ENCODE measurements at places on chromosomes 1 and 21.

DNA sequence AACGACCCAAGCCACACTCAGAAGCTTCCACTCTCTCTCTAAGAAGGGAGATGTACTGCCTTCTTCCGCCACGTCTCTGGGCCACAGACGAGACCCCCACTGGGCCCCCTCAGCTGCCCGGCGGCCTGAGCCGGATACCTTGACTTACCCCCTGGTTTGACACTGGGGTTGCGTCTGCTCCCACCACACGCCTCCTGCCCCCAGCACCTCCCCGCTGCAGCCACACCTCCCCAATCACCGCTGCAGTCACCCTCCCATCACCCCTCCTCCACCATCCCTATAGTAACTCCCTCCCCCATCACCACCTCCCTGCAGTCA lies 10.7 kb downstream of the PANK4 start:
- DNase-seq, result no peak

GRCh38 chr1:53681351-53681976 lies 57.5 kb downstream of the GLIS1 start:
- DNase-seq, result no peak

- DNase-seq, result no peak
Observed at GRCh38 chr1:10065760-10066159, 33.0 kb downstream of the UBE4B start.

GRCh38 chr21:45110873-45111624 lies 36.7 kb downstream of the ADARB1 start:
- no peak for DNase-seq

DNA sequence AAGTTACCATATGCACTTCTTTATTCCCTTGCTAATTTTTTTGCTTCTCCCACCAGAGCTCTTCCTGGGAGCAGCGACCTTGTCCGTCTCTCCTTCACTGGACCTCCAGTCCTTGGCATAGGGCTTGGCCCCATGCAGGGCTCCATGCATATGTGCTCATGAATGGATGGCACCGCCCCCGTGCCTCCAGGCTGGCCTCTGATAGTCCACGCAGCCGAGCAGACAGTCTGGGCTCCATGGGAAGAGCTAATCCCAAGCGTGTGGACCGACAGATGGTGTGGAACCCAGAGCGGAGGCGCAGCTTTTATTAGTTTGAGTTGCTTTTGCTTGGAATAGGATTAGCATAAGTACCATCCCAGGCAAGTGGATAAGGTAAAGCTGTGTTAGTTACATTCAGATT lies 41.8 kb downstream of the CDCP2 start:
- no peak for DNase-seq

GRCh38 chr1:10594595-10595223 lies 120.0 kb downstream of the PEX14 start:
- DNase-seq, result no peak

- peak; percentile 31 for DNase-seq
Observed at GRCh38 chr1:84301004-84301784, at the start of gene SAMD13. SAMD13 (plus strand) TSS chr1:84301708; CDS start chr1:84303235, 1,527 bp downstream.

DNA sequence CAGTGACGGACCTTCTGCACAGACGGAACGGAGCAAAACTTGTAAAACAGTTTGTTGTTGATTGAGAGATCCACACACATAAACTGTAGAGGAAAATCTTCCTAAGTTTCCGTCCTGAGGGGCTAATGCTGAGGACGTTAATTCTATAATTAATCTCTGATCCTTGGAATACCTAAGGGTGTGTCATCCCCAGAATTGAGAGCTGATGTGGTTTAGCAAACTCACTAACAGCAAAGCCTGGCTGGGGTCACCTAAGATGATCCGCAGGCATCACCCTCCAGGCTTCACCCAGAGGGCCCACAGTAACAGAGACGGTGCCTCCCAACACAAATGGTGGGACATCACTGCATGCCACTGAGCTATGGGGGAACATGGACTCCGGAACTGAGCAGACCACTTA lies 97.5 kb downstream of the SMYD2 start:
- no peak for DNase-seq

- peak; percentile 22 for DNase-seq
Observed at GRCh38 chr1:184298440-184299405, 88.1 kb upstream of the C1orf21 start.

DNA sequence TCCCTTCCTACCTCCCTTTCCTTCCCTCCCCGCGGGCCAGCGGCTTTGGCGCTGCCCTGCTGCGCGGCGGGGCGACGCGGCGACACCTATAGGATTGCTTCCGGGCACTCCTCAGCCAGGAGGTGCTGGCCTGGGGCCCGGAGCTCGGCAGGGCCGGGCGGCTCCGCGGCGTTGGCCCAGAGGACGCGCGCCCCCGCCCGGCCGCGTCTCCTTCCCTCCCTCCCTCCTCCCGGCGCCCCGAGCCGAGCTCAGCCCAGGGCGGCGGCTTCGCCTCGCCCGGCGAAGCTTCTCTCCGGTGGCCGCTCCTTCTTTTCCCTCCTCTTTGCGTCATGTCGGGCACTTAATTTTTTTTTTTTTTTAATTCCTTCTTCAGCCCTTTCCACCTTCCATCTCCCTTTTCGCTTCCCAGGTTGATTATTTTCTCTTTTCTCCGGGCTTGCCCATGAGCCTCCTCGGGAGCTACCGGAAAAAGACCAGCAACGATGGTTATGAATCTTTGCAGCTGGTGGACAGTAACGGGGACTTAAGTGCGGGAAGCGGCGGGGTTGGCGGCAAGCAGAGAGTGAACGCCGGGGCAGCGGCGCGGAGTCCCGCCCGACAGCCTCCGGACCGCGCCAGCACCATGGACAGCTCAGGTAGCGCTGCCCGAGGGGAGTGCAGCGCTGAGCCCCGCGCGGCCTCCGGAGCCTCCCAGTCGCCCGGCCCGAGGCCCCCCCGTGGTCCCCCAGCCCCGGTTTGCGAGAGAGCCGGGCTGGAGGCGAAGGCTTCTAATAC lies at the start of gene DNAJC6:
Gene DNAJC6 (plus strand): TSS at position 240 of the 774 bp plus-strand sequence. CDS start 203 bp downstream, at position 443.
- DNase-seq, result peak; percentile 89

DNA sequence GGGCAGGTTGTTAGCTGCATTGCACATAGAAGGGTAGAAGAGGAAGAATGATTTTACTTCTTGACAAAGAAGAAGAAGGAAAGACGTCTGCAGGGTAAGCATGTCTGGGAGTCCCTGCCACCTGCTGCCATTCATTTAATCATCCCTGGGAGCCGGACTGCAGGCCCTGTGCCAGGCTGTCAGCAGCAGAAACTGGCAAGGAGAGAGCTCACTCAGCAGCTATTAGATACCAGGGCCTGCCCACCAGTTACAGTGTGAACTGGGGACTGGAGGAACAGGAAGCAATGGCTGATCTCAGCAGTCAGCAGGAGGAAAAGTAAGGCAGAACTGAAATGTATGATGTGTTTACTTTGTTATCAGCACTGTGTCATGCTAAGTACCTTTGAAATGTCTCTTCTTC lies 75.7 kb upstream of the C1orf87 start:
- no peak for DNase-seq

DNA sequence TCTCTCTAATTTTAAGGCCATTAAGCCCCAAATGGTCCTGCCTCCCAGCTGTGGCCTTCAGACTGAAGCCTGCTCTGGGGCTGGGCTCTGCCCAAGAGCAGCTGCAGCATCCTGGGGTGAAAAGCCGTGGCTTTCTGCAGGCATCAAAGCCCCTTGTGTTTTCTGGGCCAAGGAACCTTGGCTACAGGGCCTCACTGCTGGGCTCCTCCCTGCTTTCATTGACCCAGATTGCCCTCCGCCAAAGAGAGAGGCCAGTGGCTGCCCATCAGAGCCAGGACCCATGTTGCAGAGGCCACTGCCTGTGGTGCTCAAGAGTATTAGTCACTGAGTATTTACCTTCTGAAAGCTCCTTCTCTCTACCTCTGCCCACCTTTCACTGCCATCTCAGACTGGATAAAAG lies 1.6 kb downstream of the ZNF648 start:
- no peak for DNase-seq

- no peak for DNase-seq
Observed at GRCh38 chr21:46131588-46131837, 23.9 kb downstream of the FTCD start.

DNA sequence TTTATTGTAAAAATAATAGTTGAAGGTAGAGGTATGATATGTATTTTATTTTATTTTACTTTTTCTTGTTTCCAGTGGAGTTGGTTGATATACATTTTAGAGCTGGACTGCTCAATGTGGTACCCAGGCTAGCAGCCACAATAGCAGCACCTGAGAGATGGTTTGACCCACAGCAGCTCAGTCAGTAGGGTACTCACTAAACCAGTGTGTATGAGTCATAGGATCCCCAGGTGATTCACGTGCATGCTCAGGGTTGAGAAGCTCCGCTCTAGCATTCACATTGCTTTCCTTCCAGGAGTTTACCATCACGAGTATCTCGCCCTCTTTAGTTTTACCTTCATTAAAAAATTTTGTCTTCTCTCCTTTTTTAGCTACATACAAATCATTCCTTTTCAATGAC lies 96.0 kb upstream of the PAXBP1 start:
- DNase-seq, result no peak

DNA sequence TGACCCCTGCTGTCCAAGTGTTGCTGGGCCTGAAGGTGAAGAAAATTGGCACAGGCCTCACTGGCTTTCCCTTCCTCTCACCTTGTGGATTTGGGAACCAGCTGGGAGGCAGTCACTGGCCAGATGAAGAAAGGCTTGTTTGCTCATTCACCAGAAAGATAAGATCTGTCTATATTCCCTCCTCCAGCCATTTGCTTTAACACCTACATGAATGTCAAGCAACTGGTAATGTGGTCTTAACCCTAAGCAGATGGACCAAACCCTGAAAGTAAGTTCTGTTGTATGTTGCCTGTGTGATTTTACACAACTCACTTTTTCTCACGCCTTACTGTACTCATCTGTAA lies 10.3 kb upstream of the SRRM1 start:
- no peak for DNase-seq
